ENCODE measurements at places on chromosomes 13 and 19.
A peak's percentile ranks its signal among the peaks of the same experiment; 100 is the strongest.

- no peak for DNase-seq
Measured at GRCh38 chr13:50386541-50387050, 371.4 kb downstream of the KCNRG start.

DNA sequence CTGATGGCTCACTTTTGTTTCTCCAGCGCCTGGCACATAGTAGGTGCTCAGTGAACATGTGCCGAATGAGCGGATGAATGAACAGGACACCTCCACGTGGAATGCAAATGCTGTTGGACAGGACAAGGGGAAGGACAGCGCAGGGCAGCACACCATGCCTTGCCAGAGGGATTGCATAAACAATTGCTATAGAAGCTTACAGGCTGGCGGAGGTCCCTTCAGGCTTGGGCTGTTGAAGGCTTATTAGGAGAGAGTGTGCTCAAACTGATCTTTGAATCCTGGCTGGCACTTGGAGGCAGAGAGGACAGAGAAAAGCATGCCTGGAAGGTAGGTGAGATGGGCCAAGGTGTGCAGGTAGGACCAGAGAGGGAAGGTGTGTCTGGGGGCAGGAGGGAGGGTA, 35.9 kb upstream of the ZNF536 start:
- DNase-seq = no peak

GRCh38 chr19:16895467-16896145, 6.8 kb downstream of the F2RL3 start:
- peak; percentile 11 for DNase-seq

DNA sequence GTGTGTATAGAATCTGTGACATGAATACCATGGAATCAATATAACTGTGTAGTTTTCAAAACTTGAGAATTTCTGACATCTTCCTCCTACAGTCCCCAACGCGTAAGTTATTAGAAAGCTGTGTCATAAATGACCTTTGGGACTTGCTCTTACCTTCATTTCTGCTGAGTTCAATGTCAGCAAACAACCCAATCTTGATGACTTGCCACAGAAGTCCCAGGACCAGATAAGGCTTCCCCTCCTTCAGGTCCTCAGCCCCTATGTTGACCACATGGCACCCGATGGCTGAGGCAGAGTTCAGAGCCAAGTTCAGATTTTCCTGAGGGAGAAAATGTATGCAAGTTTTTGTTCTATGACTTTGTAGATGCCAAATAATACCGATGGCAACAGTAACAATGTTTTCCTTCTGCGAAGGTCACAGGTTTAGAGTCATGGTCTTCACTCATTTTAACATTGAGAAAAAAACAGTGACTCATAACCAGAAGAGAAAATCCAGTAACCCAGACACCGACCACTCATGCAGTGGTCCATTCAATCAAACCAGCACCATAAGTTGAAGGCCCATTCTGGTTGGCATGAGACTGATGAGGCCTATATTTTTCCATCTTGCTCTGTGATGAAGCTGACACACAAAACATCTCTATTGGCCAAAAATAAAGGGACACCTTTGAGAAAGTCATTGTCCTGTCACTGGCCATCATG, 29.2 kb downstream of the LCP1 start:
- DNase-seq = no peak

DNA sequence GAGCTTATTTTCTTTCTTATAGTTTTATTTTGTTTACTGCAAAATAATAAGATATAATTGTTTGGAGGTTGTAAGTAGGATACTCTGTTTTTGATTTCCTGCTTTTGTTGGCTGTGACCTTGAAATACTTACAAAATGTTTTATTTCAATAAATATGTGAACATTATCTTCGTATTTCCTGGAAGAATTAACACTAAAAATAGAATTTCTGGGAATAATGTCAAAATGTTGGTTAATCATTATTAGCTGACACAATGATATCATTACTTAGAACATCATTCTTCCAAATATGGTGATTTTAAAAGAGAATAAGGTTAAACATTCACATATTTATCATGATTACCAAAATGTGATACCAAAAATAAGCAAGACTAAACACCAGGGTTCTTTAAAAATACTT, 1148.6 kb upstream of the PRR20A start:
- no peak for DNase-seq

DNA sequence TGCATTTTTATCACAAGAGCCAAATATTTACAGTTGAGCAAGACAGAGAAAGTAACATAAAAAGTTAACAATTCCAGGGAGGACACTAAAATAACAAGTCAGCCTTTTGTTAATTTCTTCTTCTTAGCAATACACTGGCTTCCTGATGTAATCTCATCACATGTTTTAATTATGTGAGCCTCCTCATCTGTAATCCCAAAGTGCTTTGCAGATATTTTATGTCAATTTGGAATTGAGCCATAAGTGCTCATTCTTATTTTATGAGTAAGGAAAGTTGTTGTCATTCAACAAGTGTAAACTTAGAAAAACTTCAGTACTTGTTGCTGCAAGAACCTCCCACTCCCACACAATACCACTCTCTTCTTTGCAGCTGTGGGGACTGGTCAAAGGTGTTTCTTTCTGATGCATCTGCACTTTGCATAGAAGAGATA, 223.6 kb downstream of the GPC6 start:
- no peak for DNase-seq

DNA sequence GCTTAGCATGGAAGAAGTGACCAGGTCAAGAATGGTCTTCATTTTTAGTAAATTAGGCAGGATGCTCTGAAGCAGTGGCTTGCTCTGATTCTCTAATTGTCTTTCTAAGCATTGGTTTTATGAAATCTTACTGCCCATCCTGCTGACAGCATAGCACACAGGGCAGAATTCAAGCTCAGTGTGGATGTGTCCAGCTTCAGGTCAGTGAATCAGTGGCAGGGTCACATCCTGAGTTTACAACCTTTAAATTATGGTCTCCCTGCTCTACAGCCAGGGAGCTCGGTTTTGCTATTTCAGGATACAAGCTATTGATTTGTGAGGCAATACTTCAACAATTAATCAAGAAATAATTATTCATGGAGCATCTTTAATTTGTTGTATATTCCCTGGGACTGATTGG, 202.3 kb upstream of the RXFP2 start:
- no peak for DNase-seq

DNA sequence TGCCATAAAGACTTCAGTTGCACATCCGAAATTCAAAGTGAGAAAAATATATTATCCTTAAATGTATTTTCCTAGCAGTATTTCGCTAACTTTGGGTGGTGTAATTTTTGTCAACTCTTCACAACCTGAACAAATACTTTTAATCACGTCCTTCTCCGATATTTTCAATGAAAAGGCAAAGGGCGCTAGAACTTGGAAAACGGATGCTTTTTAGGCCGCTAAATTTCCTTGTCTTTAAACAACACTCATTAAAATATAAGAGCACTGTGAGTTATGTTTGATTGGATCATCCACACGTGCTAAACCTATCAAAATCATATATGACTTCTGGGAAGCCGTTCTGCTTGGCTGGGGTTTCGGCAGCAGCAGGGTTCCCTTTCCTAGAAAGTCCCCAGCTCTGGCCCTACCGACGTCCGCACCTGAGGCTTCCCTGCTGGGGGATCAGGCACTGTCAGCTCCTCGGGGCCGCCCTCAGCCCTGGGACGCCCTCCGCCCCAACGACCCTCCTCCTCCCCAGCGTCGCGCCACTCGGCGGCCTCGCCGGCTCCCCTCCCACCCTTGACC, 462 bp upstream of the MPHOSPH8 start:
- no peak for DNase-seq

GRCh38 chr19:1648459-1648849, 4.0 kb downstream of the TCF3 start:
- no peak for DNase-seq

- no peak for DNase-seq
Measured at GRCh38 chr13:100230769-100231149, 141.9 kb downstream of the PCCA start.

DNA sequence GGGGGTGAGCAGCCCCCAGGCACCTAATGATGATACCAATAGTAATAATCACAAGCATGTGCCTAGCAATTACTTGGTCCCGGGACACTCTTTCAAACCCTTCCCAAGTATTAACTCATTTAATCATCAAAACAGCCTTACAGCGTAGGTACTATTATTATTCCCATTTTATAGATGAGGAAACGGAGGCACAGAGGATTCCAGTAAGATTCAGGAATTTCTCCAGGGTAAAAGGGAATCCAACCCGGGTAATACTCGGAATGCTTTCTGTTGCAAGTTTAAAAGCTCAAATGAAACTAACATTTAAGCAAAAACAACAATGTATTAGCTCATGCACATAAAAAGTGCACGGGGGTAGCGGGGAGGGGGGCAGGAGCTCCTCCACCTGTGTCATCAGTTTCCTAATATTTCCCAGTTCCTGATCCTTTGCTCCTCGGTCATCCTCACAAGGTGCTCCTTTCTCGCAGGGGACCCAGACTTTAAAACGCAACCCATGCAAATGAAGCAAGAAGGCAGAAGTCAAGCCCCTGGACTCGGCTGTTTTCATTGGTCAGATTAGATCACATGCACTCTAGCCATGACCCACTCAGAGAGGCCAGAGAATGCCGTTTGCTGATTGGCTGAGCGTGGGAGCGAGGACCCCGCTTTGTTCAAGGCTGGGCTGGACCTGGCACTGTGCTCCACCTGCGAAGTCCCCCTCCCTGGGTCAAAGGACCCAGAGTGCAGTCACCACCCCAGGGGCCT, 38.3 kb upstream of the C19orf12 start:
- no peak for DNase-seq

DNA sequence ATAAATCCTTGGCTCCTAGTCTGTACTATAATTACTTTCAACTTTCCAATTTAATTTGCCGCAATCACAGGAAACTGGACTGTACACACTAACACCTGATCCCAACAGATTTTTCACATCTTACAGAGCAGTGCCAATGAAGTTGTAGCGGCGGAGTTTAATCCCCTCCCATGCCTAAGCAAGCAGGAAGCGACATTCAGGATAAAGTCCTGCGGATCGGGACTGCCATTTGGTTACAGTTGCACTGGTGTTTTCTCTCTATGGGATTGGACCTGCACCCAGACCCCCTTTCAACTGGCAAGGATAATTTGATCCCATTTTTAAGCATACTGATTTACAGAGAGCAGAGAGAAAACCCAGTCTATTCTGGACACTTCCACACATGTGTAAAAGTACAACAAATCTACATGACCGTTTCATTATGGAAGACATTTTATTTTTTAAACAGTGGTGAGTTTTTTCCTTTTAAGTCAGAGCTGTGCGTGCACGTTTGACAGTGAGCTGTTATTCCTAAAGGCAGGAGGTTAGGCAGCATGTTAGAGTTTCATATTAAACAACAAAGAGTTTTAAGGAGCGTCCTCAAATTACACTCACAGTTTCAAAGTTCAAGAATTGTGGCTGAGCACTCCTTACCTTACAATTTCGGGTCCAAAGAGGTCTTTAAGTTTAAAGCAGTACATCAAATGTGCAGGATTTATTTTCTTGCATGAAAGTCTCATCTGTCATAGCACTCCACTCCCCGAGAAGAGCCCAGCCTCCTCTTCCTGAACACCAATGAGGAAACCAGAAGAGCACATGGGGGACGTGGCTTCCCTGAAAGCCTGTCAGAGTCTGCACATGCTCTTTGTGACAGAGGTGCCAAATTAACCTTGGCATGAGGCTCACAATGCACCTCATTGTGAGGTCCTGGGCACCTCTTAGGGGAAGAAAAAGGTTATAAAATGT, 141.6 kb upstream of the RFC3 start:
- DNase-seq = peak; percentile 48

- DNase-seq = no peak
Measured at GRCh38 chr19:1532003-1532402, 8.1 kb downstream of the PLK5 start.

- DNase-seq = no peak
Measured at GRCh38 chr13:21568854-21569253, 35.1 kb downstream of the MICU2 start.

- DNase-seq = no peak
Measured at GRCh38 chr13:98300956-98301641, 124.0 kb upstream of the RNF113B start.

DNA sequence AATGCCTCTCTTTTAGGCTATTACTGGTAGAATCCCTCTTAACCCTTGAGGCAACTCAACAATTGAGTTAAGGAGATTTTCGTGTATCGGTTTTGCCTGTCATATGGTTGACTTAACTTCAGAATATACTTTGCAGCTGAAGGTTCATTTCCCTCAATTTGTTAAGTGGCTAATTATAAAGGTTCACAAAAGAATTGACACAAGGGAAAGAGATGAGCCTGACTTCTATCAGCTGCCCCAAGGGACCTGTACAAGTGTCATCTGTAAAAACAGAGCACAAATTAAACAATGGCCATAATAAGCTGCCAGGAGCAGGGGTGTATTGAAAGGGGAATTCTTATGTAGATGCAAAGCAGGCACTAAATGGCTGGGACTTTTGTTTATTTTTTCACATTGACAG, 334.8 kb upstream of the OBI1 start:
- DNase-seq = no peak

- DNase-seq = no peak
Measured at GRCh38 chr13:37985281-37985680, 115.7 kb upstream of the TRPC4 start.

- no peak for DNase-seq
Measured at GRCh38 chr19:53951947-53952346, 10.8 kb upstream of the CACNG8 start.

- no peak for DNase-seq
Measured at GRCh38 chr13:84470528-84470927, 588.3 kb upstream of the SLITRK1 start.

DNA sequence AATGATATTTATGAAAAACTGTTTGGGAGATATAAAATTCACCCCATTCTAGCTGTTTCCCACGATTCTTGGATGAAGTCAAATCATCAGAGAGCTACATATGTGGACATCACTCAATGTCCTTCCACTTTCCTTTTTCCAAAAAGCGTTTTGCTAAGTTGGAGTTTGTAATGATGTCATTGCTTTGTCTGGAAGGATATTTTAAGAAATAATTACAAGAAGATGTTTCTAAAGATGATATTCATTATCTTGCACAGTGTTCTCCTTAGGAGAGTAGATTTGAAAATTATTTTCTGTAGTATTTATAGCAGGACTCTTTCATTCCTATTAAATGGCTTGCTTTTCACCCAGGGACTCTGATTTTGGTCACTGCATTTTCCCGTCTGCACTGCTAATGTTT, 851.2 kb downstream of the EFNB2 start:
- DNase-seq = no peak

GRCh38 chr19:48455908-48456562, 661 bp downstream of the KCNJ14 start:
- DNase-seq = no peak

DNA sequence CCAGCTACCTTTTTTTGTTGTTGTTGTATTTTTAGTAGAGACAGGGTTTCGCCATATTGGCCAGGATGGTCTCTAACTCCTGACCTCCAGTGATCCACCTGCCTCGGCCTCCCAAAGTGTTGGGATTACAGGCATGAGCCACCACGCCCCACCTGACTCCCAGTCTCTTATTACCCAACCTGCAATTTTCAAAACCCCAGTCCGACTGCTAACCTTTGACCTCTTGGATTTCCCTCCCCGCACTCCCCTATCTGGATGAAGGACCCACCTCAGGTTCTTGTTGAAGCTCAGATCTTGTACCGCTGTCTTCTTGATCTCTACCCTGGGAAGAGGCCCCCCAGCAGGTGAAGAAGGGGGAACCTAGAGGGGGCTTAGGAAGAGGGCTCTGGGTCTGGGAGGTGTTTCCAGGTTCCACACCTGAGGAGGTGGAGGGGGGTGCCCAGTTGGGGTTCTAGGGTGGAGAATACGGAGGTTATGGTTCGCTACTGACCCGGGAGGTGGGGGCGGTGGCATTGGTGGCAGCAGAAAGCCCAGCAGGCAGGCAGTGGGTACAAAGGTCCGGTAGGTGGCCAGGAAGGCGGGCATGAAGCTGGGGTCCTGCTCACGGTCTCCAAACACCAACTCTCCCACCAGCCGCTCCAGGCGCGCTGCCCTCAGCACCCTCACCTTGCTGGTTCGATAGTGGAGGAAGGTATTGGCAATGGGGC, 2.6 kb downstream of the RGL3 start:
- no peak for DNase-seq

GRCh38 chr13:51801631-51802099, 2.3 kb downstream of the DHRS12 start:
- DNase-seq = peak; percentile 81
